ENCODE measurements at places on chromosomes 2 and 18. TPM values are rescaled to one million over a fixed set of nuclear protein-coding genes. Genes with fewer than 3 reads are reported as not detected.

The CACNB4 gene
- total RNA-seq = 0.08 TPM

The POTEJ gene
- total RNA-seq = not detected

The FAP gene
- 20.7 TPM for total RNA-seq

The VWA3B gene
- total RNA-seq = 0.08 TPM

The TTC21B gene
- total RNA-seq = 15.6 TPM
